ENCODE measurements at places on chromosomes 6 and 20.

DNA sequence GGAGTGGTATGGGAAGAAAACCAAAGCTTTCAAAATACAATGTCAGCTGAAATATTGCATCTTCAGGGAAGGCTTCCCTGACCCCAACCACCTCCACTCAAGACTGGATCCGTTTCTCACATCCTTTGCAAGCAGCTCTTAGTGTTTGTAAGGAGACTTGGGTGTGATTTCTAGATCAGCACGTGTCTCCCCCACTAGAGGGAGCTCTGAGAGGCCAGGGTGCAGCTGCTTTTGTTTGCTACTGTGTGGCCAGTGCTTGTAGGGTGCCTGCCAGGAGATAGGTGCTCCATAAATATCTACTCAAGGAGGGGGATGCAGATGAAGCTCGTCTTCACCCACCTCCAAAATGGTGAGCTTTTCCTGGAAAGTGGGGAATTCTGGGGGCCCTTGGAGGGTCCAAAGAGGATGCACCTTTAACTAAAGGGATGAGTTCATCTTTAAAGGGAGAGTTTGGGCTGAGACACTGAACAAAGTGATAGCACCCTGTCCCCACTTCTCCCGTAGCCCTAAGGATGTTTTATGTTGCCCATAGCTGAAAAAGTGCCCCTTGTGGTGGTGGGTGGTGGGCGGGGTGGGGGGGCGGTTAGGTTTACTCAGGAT lies 52.6 kb upstream of the MAFB start:
- H3K4me3 ChIP-seq: no peak overlapping the region
- peaks cover 12% of the 10 kb centered on the region for H3K27me3 ChIP-seq
- DNase-seq: peak; percentile 21
- no peak overlapping the region for H3K27ac ChIP-seq
- no peaks in the 10 kb centered on the region for H3K36me3 ChIP-seq

- no peak overlapping the region for H3K27ac ChIP-seq
- no peaks in the 10 kb centered on the region for H3K36me3 ChIP-seq
- peaks cover 3% of the 10 kb centered on the region for H3K27me3 ChIP-seq
- no peak for DNase-seq
Measured at GRCh38 chr6:15748341-15748740, 85.5 kb upstream of the DTNBP1 start.

DNA sequence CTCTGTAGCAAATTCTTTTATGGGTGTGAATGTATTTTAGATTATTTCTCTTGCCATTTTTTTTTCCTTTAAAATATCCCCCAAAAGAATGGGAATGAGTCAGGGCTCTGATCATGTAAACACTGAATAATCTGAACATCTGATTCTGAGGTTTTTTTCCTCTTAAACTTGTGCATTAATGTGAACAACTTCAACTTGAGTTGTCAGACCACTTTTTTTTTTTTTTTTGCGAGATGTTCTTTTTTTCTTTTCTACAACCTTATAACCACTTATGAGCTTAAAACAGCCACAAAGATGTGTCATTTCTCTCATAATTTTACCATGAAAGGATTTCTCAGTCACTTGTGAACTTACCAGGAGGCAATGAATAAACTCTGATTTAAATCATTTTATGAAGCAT lies 85.3 kb downstream of the TBC1D7 start:
- H3K27me3 ChIP-seq: peaks cover 5% of the 10 kb centered on the region
- peaks cover 6% of the 10 kb centered on the region for H3K4me1 ChIP-seq
- DNase-seq: no peak
- no peak overlapping the region for H3K4me3 ChIP-seq
- H3K36me3 ChIP-seq: peaks cover 2% of the 10 kb centered on the region
- H3K27ac ChIP-seq: no peak overlapping the region

GRCh38 chr6:42251500-42251899 lies 33.8 kb upstream of the MRPS10 start:
- H3K4me1 ChIP-seq: no peaks in the 10 kb centered on the region
- H3K4me3 ChIP-seq: no peak overlapping the region
- H3K27me3 ChIP-seq: peaks cover 2% of the 10 kb centered on the region
- peaks cover 1% of the 10 kb centered on the region for H3K36me3 ChIP-seq
- DNase-seq: no peak

- DNase-seq: no peak
- no peaks in the 10 kb centered on the region for H3K27me3 ChIP-seq
- H3K36me3 ChIP-seq: peaks cover 8% of the 10 kb centered on the region
- H3K4me3 ChIP-seq: no peak overlapping the region
Measured at GRCh38 chr6:143872201-143872600, 7.9 kb downstream of the ZC2HC1B start.
